Activated T-cell treated with anti-CD3 and anti-CD28 coated beads, Interleukin-2, amount 50 U/mL, for 72 hours (primary cell): ENCODE measurements at places on chromosomes 5 and 9.

- DNase-seq = no peak
These were observed 283.4 kb downstream of the PRELID2 start for GRCh38 chr5:145551714-145552113.

- no peak for DNase-seq
These were observed 243.0 kb upstream of the ITGA1 start for GRCh38 chr5:52544738-52545137.

DNA sequence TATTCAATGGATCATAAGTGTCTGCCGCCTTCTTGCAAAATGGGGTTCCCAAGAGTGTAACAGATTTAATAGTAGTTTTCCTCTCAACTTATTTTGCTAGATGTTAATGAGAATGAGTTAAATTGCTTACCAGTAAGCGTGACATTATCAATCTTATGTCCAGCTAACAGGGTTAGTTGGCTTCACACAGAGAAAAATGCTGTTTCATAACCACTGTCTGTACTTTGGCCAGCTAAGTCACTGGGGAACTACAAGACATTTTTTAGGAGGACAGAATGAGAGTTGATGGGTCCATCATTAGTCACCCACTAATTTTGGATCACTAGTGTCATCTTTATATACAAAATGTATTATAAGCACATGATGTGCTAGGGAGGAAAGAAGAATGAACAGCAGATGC is 1.4 kb downstream of the CDC37L1 start:
- DNase-seq = no peak

DNA sequence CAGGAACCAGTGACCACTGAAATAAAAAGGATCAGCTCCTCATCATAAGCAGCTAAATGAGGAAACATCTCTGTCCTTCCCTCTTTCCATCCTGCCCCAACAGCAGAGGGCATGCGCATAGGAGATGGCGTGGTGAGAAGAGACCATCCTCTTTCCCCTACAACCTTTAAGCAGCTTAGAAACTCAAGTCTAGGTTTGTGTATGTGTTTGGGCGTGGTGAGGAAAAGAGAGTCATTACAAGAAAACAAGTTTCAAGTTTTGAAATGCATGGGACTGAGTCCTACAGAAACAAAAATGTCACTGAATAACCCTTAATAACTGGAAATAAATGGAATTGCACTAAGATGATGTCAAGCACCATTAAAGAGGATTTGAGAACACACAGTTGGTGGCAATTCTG is 96.4 kb upstream of the IL12B start:
- DNase-seq = no peak

DNA sequence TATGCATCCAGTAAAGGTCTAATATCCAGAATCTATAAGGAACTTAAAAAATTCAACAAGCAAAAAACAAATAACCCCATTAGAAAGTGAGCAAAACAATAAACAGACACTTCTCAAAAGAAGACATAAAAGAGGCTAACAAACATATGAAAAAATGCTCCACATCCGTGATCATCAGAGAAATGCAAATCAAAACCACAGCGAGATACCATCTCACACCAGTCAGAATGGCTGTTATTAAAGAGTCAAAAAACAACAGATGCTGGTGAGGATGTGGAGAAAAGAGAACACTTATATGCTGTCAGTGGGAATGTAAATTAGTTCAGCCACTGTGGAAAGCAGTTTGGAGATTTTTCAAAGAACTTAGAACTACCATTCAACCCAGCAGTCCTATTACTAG is 86.1 kb downstream of the WWC1 start:
- DNase-seq = no peak

DNA sequence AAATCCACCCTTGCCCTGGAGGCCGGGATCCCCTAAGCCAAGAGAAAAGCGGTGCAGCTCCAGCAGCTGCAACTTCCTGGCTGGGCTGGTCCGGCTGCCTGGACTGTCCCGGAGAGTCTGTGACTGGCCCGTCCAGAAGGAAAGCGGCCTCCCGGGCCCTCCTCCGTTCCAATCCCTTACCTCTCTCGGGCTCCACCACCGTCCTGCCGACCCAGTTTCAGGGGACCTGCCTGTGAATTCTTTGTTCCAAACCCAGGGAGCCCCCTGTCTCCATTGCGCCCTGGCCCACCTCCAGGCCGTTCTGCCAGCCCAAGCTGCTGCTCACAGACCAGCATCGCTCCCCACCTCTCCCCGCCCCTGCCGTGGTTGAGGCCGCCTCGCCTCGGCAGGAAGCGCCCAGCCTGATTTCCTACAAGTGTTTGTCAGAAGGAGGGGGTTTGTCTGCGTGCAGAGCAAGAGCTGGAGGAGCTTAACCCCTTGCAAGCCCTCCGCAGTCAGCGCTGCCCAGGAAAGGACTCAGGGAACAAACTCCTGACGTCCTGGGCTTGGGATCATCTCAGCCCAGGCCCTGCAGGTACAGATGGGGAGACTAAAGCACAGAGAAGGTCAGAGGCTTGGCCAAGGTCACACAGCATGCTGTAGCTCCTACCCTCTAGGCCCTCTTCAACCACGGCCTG is at the start of gene AKNA:
Gene AKNA, minus strand, starts transcription at position 303 of the 677 bp plus-strand sequence. CDS start 6,649 bp downstream, outside the sequence.
- peak; percentile 84 for DNase-seq

- no peak for DNase-seq
These were observed 2.5 kb upstream of the ZNF474 start for GRCh38 chr5:122126756-122127321.

GRCh38 chr5:159899067-159900049 is 16.9 kb upstream of the ADRA1B start:
- DNase-seq = no peak

GRCh38 chr5:123651234-123651633 is 139.3 kb downstream of the CSNK1G3 start:
- no peak for DNase-seq
